ENCODE measurements at places on chromosomes 5 and 9.

DNA sequence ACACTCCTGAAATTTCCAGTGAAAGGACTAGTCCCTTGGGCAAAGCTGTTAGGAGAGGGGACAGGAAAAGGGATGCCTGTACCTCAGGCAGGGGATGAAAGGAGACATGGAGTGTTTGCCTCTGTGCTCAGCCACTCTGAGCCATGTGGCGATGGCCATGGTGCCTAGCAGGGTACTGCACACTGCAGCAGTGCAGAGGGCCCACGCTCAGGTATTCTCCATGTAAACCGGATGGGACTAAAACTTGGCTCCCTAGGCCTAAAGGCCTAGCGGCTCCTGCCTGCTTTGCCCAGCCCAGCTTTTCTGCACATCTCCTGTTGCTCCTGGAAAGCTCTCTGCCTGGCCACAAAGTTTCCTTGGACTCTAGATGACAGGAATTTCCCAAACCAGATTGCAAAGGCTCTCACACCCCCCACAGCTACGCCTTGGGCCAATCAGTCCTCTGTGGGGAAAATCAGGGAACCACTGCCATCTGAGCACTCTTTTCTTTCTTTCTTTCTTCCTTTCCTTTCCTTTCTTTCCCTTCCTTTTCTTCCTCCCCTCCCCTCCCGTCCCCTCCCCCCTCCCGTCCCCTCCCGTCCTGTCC is 44.3 kb downstream of the HABP4 start:
- no peak for DNase-seq

DNA sequence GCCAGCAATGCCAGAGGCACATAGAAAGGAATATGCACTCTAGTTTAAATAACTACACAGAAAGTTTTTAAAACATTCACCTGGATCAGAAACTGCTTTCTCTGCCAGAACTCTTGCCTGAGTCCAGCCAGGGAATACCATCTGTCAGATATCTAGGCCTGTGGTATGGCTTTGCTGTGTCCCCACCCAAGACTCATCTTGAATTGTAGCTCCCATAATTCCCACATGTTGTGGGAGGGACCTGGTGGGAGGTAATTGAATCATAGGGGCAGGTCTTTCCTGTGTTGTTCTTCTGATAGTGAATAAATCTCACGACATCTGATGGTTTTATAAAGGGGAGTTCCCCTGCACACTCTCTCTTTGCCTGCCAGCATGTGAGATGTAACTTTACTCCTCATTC is 41.5 kb upstream of the KCNV2 start:
- no peak for DNase-seq

DNA sequence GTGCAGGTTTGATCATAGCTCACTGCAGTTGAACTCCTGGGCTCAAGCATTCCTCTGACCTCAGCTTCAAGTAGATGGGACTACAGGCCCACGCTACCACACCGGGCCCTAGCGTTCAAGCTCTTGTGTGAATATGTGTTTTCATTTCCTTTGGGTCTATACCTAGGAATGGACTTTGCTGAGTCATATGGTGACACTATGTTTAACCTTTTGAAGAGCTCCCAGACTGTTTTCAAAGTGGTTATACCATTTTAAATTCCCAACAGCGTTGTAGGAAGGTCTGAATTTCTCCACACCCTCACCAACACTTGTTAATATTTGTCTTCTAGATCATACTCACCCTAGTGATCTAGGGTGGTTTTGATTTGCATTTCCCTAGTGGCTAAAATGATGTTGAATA is 33.5 kb downstream of the FAF2 start:
- DNase-seq, result no peak

GRCh38 chr9:98146101-98146991 is 27.3 kb upstream of the TRIM14 start:
- DNase-seq, result no peak

DNA sequence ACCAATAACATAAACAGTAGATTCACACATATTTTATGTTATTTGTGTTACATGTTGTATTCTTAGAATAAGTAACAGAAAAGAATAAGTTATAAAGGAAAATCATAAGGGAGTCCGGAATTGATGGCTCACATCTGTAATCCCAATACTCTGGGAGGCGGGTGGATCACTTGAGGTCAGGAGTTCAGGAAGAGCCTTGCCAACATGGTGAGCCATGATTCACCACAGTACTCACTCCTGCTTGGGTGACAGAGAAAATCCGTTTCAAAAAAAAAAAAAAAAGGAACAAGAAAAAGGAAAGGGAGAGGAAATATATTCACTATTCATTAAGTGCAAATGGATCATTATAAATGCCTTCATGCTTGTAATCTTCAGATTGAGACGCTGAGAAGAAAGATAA is 533.3 kb upstream of the CDH9 start:
- no peak for DNase-seq

DNA sequence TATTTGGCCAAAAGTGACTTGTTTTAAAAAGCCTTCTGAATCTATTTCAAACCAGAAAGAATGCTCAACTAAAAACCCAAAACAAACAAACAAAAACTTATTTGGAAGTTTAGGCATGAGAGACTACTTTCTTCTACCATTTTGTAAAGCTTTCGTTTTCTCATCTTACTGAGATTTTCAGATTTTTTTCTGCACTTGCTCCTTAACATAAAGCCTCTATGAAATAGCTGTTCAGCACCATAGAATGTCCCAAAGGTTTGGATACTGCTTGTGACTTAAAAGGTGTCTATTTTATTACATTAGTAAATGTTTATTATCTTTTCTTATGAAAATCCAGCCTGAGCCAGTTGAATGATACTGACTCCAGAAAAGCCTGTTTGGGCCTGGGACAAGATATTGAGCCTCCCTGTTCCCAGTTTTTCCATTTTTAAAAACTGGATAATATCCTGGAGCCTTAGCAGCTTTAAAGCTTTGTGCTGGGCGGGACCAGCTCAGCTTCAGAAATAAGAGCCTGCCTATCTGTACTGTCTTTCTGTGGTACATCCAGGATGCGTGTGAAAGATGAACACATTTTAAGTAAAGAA is 292.6 kb downstream of the ZSWIM6 start:
- DNase-seq, result no peak
